ENCODE measurements at places on chromosomes 5 and 9.
A peak's percentile ranks its signal among the peaks of the same experiment; 100 is the strongest.

DNA sequence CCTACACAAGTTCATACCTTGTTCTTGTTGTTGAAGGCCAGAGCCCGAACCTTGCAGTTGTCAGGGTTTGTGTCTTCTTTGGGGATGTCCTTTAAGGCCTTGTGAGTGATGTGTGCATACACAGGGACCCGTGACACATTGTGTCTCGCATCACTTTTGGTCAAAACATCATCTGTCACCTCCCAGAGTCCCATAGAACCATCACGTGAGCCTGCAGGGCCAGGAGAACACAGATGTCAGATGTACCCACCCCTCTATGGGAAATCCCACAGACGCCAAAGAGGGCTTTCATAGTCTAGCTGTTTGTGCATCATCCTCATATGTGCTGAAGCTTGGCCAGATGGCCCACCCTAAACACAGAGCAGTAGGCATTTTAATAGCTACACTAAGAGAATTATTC, 28.2 kb downstream of the DCAF12 start:
- no peak for DNase-seq

- no peak for DNase-seq
These were observed 250.4 kb downstream of the LRRC70 start for GRCh38 chr5:62828742-62829603.

DNA sequence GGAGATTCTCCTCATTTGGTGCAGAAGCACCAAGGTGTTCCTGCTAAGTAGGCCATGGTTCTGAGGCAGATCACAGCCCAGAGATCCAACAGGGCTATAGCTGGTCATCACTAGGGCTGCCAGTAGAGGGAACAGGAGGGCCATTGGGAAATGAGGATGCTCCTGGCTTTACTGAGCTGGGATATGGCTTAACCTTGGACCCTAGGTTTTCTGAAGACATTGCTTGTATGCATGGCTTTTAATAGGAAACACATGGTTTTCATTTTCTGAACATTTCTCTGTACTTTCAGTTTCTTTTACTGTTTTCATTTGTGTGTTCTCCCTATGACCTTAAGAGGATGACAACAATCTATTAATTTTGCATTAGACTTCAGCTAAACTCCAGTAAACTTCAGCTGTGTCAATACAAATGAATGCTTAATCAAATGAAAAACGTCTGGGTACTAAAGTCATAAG, at the start of gene IFNW1:
Gene IFNW1, minus strand, starts transcription at position 406 of the 456 bp plus-strand sequence. Its CDS starts 262 bp downstream, at position 144.
- DNase-seq: no peak

DNA sequence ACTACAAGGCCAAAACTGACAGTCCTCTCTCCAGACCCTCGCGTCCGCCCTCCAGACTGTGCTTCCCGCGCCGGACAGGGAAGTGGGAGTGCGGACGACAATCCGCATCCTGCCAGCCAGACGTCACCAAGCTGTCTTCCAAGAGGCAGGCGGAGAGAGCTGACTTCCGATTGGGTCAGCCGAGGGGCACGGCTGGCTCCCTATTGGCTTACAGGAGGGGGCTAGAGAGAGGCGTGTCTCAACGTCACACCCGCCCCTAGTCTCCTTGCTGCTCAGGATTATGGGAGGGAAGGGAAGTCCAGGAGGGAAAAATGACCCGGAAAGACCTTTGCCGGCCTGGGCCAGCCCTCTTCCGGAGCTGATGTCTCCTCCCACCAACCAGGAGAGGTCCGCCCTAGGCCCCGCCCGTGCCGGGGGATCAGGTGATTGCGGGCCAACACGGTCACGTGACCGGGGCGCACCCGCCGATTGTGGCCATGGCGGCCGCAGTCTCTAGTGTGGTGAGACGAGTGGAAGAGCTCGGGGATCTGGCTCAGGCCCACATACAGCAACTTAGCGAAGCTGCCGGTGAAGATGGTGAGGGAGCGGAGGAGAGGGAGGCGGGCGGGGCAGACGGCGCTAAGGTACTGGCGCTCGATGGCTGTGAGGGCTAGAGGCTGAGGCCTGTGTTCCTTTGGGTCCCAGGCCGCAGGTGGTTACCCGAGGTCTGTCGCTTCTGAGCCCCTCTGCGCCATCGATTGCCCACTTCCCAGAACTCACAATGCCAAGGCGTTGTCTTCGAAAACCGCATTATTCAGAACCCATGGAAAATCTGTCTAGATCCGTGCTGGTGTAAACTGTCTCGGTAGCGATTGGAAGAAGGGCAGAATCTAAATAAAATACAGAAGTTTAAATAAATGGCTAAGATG, at the start of gene RIMOC1:
Gene RIMOC1, plus strand, starts transcription at position 453 of the 908 bp plus-strand sequence. Its CDS starts 24 bp downstream, at position 477.
- peak; percentile 100 for DNase-seq

GRCh38 chr9:118561051-118561450, 808.2 kb downstream of the BRINP1 start:
- no peak for DNase-seq

GRCh38 chr5:10306806-10307205, 896 bp downstream of the CMBL start:
- DNase-seq: peak; percentile 75

DNA sequence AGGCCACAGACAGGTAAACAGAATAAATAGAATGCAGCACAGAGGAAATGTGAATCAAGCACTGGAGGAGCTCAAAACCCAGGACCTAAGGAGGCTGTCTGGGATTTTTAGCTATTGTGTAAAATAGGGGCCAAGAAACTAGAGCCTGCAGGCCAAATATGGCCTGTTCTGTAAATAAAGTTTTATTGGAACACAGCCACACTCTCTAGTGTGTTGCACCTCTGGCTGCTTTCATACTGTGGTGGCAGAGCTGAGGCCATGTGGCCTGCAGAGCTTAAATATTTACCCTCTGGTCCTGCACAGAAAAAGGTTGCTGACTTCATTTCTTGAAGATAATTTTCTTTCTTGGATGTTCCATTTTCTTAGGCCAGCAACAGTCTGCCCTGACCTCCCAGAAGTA, 136.4 kb downstream of the WDR41 start:
- no peak for DNase-seq

GRCh38 chr9:24624481-24624880, 78.8 kb upstream of the IZUMO3 start:
- DNase-seq: no peak

GRCh38 chr5:377326-377981, 55.9 kb downstream of the AHRR start:
- no peak for DNase-seq

- DNase-seq: peak; percentile 91
These were observed 1.6 kb upstream of the ZNF608 start for GRCh38 chr5:124747791-124748686.

GRCh38 chr5:32057187-32058096, 116.7 kb downstream of the GOLPH3 start:
- DNase-seq: no peak

GRCh38 chr9:86636038-86636437, 281.8 kb upstream of the TUT7 start:
- no peak for DNase-seq

- no peak for DNase-seq
These were observed 516.1 kb downstream of the EFNA5 start for GRCh38 chr5:107154593-107154992.

DNA sequence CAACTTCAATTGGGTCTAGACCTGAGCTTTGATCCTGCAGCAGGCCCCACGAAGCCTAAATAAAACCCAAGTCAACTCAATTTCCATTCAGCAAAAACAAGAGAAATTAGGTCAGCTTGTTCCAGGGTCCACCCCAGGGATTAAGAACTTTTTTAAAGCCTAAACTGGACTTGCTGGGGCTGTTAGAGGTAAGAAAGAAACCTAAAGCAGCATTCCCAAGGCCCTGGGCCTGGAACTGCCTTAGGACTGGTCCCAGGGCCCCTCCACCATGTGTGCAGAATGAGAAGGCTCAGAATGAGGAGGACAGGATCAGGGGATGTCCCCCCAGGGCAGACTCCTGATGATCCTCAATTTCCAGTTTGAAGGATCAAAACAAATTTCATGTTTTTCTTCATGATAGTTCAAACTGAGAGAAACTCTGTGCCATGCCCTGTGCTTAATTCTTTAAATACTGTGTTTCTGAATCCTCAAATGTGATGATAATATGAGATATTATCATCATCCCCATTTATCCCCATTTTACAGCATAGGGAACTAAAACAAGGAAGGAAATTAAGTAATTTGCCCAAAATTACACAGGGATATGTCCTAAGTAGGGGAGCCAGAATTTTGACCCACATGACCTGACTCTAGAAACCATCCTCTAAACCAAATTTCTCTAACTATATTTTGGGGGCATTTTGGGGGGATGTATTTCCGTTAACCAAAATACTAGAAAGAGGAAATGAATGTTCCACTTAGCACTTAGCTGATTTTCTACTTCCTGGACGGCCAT, 64.5 kb downstream of the DENND1A start:
- no peak for DNase-seq

- no peak for DNase-seq
These were observed 2.4 kb downstream of the ZNF483 start for GRCh38 chr9:111527347-111527746.

- no peak for DNase-seq
These were observed 130.9 kb downstream of the C9orf50 start for GRCh38 chr9:129489838-129490582.

DNA sequence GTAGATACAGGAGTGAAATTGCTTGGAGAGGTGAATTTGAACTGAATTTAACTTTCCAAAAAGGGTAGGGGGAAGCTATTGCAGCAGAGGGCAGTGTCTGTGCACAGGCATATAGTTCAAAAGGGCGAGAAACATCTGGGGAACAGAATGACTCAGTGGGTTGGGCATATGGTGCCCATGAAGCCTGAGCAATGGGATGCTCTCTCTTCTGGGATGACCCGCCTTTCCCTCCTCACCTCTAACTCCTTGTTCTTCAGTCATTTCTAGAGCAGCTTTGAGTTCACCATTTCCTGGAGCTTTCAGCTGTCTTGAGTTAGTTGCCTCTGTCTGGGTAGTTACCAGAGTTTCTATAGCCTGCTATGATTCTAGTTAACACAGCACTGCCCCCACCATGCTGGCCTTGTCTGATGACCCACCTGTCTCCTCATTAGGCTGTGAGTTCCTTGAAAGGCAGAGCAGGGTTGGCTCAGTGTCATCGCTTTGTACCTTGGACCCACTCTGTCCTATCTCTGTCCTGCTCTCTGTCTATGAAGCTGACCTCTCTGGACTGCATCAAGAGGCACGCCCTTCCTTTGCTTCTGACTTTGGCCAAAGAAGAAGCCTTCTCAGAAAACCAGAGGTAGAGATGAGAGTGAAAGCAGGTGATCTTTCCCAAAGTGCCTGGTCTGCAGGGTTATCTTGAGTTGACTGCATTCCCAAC, 299.6 kb upstream of the KLF4 start:
- no peak for DNase-seq

GRCh38 chr5:68114378-68115040, 101.0 kb upstream of the PIK3R1 start:
- DNase-seq: no peak

DNA sequence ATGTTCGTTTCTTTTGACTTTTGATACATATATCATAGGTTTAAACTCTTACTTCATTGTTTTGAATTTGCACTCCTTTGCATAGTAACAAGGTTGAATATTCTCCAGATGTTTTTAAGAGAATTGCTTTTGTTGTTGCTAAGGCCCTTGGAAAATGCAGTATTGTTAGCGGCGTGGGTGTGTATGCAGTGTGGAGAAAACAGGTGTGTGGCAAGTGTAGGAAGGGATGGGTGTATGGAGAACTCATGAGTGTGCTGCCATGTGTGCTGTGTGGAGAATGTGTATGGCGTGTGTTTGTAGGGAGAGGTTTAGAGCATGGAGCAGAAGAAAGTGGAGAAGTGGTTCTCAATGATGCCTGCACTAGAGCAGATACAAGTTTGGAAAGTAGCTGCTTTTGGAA, 87.3 kb downstream of the WWC1 start:
- DNase-seq: no peak

GRCh38 chr9:131585375-131585774, 40.1 kb downstream of the PRRT1B start:
- DNase-seq: no peak

- no peak for DNase-seq
These were observed 30.1 kb upstream of the PRDM12 start for GRCh38 chr9:130634191-130634768.

DNA sequence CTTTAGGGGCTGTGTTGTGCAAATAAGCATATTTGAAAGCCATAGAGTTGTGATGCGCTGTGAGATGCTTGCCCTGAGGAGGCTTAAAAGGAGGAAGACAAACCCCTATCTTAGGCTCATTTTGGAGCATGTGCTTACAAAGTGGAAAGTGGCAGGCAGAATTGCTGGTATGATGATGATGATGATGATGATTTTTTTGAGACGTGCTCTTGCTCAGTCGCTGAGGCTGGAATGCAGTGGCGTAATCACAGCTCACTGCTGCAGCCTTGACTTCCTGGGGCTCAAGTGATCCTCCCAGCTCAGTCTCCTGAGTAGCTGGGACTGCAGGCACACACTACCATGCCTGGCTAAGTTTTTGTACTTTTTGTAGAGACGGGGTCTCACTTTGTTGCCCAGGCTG, 1.7 kb downstream of the CNOT8 start:
- DNase-seq: no peak

- DNase-seq: no peak
These were observed 51.3 kb downstream of the ARHGEF37 start for GRCh38 chr5:149632311-149633251.

DNA sequence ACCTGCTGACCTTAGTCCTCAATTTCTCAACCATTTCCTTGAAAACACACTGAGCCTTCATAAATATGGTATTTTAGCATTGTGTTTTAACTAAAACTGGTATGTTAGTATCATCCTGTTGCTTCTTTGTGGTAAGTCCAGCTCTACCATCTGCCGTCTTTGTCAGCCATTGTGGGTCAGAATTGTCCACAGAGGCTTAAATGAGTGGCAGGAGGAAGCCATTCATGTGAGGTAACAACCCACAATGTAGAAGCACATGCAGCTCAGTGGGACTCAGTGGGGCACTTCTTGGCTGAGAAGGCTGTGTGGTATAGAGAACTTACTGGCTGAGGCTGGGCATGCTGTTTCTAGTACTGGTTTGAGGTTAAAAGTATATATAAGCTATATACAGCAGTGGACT, 149.2 kb upstream of the NR3C1 start:
- no peak for DNase-seq

GRCh38 chr5:10111571-10111970, 138.1 kb downstream of the ATPSCKMT start:
- peak; percentile 97 for DNase-seq

- no peak for DNase-seq
These were observed 41.1 kb upstream of the PLEKHG4B start for GRCh38 chr5:50724-51499.

GRCh38 chr5:2542821-2543220, 208.7 kb downstream of the IRX2 start:
- no peak for DNase-seq
